ENCODE measurements at places on chromosomes 3 and 15.

GRCh38 chr3:29185706-29186105, 95.2 kb upstream of the RBMS3 start:
- DNase-seq, result no peak

DNA sequence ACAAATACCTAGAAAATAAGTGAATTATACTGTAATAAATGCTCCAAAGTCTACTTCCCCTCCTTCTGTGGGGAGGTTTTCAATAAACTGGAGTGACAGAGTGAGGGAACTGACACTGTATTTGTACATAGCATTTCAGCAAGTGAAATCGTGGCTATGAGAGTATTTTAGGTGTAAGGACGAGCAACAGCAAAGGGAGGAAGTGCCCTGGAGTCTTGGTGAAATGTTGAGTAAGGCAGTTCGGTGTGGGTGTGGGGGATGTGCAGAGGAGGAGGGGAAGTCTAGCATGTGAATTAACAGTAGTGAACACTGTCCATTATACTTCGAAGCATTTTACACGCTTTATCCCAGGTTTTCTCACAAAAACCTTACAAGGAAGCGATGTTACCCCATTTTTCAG, 18.1 kb upstream of the P2RY13 start:
- no peak for DNase-seq

DNA sequence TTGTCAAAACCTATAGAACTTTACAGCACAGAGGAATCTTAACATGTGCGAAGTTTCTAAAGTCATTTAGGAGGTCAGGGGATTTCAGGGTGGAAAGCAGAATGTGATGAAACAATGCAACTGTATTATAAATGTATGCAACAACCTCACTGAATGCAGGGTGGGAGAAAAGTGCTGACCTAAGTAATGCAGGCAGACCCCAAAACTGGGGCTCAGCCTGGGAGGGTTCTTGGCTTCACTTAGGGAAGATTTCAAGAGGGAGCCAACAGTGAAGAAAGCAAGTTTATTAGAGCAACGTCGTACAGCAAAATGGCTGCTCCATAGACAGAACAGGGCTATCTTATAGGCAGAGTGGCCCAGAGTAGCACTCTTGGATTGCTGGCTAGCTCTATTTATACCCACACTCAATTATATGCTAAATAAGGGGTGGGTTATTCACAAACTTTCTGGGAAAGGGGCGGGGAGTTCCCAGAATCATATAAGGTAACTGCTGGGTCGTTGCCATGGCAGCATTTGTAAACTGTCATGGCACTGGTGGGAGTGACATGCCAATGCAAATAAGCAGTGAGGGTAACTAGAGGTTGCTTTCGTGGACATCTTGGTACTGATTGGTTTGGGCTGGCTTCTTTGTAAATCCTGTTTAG, 14.2 kb upstream of the CAND2 start:
- DNase-seq, result no peak

DNA sequence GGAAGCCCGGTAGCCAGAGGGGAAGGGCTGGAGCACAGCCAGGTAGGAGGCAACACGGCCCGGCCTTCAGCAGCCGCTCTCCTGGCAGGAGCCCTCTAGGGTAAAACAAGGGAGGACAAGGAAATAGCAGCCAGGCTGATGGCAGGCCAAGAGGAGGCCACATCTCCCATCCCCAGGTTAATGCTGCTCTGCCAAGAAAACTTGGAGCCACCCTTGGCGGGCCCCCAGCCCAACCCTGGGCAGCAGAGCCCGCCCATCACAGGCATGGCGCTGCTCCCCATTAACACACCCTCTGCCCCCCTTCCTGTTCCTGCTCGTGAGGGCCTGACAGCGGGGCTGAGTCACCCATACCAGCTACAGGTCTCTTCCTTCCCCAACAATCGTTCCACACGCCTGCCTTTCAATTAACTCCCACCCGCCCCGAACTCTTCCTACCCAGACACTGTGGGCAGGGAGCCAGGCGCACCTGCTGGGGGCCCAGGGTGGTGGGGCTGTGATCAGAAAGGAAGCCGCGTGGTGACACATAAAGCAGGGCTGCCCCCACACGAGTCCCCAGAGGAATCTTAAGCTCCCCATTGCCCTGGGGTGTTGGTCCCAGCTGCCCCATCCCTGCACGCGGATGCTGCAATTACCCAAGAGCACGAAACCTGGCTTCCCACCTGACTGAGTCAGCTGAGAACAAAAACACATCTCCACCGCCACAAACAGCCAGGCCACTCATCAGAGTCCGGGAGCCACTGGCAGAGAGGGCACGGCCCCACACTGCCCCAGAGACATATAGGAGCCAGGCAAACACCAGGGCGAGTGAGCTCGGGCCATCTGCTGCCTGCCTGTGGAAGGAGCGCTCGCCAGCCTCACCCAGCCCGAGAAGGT, at the start of gene C15orf62:
TSS of gene C15orf62 (plus strand) at position 707 of the 873 bp plus-strand sequence. CDS start 516 bp downstream, outside the sequence.
- DNase-seq, result no peak

GRCh38 chr3:156843071-156843808, 17.1 kb downstream of the LEKR1 start:
- DNase-seq, result no peak

DNA sequence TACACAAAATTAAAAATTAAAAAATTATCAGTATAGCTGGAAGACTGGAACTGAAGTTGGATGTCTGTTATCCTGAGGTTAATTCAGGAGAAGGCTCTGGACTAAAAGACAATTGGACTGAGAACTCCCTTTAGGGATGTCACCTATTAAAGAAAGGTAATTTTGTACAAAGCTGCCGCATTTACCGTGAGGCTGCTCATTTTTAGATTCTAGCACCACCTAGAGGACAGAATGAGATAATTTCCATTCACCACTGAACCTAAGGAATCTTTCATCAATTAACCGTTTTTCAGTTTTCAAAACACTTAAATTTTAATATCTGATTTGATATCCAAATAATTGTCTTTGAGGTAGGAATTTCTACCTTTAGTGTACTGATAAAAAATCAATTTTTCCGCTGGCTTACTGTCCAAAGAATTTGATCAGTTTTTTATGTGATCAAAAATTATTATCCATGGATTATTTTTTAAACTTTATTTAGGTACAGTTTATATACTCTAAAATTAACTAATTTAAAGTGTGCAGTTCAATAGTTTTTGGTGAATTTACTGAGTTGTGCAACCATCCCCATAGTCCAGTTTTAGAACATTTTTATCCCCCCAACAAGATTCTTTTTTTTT, 106.7 kb upstream of the TNIK start:
- no peak for DNase-seq

- DNase-seq, result no peak
Observed at GRCh38 chr3:159668990-159669476, 319.6 kb upstream of the IL12A start.

- DNase-seq, result no peak
Observed at GRCh38 chr3:143482106-143483088, 362.8 kb downstream of the CHST2 start.

GRCh38 chr3:60553144-60553543, 698.1 kb downstream of the FHIT start:
- no peak for DNase-seq

DNA sequence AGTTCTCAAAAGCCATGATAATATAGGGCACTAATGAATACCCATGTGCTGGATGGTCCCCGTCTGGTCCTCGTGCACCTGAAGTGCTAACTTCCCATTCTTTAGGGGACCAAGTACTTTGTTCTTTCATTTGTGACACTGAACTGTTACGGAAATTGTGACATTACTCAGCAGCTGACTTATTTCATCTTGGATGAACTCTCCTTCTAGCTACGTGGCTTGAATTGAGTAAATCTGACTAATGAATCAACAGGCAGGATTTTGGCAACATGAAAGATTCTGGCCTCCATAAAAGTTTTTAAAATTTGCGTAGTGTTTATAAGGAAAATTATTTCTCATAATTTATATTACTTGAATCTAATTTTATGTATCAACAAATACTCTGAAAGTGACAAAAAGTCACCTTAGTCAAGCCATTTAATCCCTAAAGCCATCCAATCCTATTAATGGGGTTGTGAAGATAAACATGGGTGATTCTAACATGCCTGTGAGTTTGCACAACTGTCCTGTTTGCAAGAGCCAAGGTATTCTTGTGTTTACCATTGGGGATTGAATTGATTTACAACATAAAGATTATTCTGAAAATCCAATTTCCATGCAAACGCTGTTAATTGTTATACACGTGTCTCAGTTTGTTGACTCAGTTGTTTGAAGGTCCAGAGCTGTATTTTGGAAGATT, 119.9 kb downstream of the AGBL1 start:
- no peak for DNase-seq

DNA sequence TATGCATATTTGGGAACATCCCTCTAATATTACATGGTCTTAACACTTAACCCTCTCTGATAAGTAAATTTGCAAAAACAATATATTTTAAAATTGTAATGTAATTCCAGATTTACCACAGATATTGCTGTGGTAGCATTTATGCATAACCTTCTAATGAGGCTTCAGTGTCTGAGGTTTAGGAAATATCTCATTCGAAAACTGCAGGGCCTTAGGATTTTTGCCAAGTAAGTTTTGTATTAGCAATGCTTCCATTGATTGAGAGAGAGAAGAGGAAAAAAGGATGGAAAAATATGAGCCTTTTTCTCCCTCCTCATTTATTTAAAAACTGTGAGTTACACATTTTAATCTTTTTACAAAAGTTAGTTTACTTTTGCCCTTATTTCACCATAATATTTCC, 294.6 kb downstream of the EPHA3 start:
- DNase-seq, result no peak

GRCh38 chr3:70276901-70277300, 35.5 kb downstream of the MDFIC2 start:
- no peak for DNase-seq

- no peak for DNase-seq
Observed at GRCh38 chr3:37519661-37520060, 342.0 kb upstream of the CTDSPL start.

DNA sequence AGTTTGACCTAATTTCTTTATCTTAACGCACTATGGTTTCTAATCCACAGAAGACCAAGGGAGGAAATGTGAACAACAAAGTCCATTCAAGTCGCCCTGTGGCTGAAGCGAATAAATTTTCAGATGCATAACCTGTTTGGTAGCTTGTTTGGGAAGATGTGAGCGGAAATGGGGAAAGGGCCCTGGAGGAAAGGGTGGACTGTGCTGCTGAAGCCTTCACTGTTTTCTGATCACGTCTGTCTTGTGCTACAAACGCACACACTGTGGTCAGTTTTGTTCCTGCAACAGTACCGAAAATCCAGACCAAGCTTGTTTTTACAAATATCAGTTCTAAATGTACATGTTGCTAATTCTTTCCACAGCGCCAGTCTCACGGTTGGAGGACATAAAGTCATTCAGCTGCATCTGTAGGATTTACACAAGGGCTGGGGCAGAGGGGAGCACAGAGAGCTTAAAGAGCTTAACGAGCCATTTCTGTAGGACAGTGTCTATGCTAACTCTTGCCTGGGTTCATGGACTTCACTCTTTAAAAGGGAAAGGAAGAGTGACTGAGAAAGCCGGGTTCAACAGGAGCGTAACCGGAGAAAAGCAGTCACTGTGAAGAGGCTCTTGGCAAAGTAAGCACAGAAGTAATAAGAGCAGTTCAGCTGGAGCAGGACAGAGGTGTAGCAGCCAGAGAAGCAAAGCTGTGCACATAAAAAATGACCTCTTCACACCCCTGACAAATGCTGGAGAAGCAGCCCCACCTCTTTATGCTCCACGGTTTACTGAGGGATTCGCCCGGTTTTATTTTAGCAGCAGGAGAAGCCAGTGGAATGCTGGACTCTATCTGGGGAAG, 66.6 kb downstream of the USF3 start:
- DNase-seq, result no peak

DNA sequence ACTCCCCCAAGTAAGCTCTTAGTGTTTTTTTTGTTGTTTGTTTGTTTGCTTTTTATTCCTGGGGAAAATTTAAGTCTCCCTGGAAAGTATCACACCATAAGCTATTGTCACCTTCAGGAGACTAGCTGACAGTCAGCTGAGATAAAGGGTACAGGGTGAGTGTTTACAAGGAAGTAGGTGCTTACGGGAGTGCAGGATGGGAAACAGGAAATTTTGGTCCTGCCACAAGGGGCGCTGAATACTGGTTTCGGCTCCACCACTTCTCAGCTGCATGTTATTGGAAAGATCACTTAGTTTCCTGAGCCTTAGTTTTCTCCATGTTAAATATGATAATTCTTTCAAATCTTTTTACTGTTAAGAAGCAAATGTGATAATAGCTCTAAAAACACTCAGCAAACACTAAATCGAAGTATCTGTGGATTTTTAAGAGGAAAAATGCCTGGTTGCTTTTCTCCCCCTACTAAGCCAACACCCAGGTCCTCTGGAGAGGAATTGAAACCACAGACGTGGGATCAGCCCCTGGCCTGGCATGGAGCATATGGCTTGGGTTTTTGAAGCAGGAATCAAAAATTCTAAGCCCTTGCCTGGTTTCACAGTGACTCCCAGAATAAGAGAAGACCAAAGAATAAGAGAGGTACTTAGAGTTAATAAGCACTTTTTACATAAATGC, 90.7 kb downstream of the SCN11A start:
- DNase-seq, result no peak

- DNase-seq, result no peak
Observed at GRCh38 chr15:92510163-92510882, 116.6 kb downstream of the ST8SIA2 start.

- no peak for DNase-seq
Observed at GRCh38 chr3:37068031-37068430, 74.7 kb downstream of the MLH1 start.

- no peak for DNase-seq
Observed at GRCh38 chr15:37245358-37245757, 145.0 kb upstream of the MEIS2 start.

DNA sequence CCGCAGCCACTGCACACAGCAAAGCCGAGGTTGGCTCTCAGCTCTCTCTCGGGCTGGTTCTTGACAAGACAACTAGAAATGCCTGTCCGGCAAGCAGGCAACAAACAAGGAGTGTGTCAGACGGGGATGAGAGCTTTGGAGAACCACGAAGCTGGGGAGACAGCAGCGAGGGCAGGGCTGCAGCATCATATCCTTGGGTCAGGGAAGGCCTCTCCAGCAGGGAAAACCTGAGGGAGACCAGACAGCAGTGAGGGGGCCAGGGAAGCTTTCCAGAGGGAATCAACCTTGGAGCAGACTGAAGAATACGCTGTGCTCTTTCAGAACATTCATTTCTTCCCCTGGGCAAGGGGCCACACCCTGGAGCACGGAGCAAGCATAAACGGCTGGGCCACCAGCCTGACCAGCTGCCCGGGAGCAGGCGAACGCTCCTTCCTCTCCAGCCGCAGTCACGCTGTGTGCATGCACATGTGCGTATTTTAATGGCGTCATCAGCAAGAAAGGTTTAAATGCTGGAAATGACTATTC, 58.7 kb downstream of the CHSY1 start:
- no peak for DNase-seq

DNA sequence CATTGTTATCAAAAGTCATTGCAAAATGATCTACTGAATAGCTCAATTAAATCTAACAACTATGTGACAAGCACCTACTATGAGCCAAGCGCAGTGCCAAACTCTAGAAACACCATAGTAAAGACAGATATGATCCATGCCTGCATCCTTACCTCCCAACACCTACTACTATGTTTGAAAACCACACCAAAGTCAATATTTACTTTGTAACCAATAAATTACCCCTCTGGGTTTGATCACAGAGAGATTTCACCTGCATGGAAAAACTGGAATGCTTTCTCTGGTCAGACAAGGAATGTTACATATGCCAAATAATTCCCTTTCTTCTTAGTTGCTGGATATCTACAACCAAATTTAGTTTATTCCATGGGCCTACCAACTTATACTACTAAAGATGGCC, 422.2 kb downstream of the FHIT start:
- DNase-seq, result no peak

Measured in cortex of kidney (tissue), 1 donor.